ENCODE measurements at places on chromosomes 2 and 18. TPM values are rescaled to one million over a fixed set of nuclear protein-coding genes. Genes with fewer than 3 reads are reported as not detected.
A peak's percentile ranks its signal among the peaks of the same experiment; 100 is the strongest.

SERPINB12 gene
- total RNA-seq, result not detected

DNA sequence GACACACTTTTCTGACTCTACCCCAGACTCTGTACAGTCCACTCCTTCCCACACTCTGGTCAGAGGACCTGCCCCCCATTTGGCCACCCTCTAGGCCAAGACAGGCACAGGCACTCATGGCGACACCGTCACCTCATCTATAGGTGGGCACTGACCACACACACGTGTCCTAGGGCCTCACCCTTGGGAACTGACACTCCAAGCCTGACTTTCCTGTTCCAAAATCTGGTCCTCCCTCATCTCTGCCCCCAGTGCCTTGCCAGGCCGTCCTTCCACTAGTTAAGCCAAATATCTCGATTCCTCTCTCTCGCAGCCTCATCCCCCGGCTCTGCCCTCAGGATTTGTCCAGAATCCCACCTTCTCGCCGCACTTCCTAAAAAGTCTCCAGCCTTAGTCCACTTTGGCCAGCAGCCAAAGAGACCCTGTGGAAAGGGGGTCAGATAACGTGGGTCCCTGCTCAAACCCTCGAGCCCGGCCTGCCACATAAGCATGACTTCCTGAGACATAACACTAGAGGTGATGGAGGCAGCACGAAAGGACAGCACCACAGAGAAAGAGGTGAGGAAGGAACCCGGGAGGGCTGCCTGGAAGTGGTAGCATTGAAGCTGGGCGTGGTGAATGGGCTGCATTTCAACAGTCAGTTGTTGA, 105.8 kb upstream of the OTOS start:
- DNase-seq, result peak; percentile 26

DNA sequence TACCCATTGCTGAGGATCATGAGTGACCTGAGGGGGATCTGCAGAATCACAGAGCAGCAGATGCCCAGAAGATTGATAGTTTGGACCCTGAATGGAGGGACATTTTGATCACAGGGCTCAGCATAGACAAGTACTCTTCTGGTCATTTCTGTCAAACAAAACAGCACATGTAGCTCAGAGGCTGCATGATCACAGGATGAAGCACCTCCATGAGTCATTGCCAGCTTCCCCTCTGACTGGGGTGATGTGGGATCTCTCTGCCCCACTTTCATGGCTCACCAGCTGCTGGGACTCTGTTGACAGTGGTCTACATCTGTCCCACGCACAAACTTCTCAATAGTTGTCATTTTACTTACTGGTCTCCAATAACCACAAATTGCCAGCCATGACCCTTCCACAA, 264.1 kb downstream of the RPIA start:
- no peak for DNase-seq

DNA sequence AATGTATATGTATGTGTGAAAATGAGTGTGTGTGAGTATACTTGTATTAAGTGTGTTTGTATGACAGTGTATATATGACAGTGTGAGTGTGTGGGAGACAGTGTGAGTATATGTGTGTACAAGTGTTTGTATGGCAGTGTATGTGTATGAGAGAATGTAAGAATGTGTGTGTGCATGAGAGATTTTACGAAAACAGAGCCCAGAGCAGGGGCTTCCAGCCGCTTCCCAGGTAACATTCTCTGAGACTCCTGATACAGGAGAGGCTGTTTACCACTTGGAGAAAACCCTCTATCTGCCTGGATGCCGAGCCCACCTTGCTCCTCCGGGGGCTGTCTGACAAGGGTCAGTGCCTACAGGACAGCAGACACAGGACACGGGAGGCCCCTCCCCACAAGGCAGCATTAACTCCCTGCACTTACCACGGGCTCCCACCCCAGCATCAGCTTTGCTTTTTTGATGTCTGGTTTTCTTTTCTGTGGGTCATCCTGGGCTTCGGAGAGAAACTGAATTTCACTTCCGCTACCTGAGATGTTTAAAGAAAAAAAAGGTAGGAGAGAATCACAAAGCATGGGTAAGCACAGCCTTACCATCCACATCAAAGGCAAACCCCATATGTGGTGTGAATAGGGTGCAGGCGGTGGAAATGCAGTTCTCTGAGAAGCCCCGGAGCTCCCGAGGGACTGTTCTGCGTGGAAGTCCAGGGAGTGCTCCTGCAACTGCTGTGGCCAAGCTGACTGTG, 97.6 kb downstream of the UXS1 start:
- peak; percentile 75 for DNase-seq
